NCI-H1048 (cell line): ENCODE measurements at places on chromosomes 5 and 9.

- no peak for DNase-seq
Measured at GRCh38 chr9:21333226-21333625, 2.0 kb downstream of the KLHL9 start.

GRCh38 chr9:27368316-27368985, 71.5 kb upstream of the EQTN start:
- DNase-seq, result no peak

GRCh38 chr9:127629468-127630081, 17.5 kb downstream of the STXBP1 start:
- no peak for DNase-seq

DNA sequence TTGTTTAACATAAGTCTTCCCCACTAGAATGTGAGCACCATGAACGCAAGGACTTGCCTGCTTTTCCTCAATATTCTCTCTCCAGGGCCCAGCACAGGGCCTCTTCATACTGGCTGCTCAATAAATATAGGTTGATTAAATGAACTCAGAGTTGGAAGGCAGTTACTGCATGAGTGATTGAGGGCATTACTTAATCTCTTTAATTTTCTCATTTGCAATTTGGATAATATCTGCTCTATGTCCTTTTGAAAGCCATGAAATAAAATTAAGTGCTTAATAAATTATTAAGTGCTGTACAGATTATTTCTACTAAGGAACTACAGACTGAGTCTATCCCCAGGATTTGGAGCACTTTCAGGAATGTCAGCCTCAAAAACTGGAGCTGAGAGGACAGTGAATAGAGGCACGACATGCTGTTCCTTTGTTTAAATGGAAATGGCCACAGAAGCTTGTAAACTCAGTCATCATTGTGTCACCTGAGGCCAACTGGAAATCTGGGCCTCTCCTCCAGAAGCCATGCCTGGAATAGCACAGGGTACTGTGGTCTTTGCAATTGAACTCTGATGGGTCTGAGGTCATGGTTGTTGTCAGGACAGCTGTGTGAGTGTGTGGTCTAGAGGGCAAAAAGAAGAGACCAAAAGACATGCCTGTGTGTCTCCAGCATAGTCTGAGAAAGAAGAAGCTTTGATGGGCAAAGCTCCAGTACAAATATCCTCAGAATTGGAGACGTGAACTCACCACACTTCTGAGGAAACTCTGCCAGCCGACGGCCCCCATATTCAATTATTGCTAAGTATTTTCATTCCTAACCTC, 86.1 kb downstream of the SH3TC2 start:
- no peak for DNase-seq

GRCh38 chr5:145495196-145495595, 339.9 kb downstream of the PRELID2 start:
- no peak for DNase-seq

GRCh38 chr5:175709276-175709781, 51.5 kb downstream of the HRH2 start:
- no peak for DNase-seq

- no peak for DNase-seq
Measured at GRCh38 chr5:59584858-59585846, 308.4 kb downstream of the PDE4D start.

DNA sequence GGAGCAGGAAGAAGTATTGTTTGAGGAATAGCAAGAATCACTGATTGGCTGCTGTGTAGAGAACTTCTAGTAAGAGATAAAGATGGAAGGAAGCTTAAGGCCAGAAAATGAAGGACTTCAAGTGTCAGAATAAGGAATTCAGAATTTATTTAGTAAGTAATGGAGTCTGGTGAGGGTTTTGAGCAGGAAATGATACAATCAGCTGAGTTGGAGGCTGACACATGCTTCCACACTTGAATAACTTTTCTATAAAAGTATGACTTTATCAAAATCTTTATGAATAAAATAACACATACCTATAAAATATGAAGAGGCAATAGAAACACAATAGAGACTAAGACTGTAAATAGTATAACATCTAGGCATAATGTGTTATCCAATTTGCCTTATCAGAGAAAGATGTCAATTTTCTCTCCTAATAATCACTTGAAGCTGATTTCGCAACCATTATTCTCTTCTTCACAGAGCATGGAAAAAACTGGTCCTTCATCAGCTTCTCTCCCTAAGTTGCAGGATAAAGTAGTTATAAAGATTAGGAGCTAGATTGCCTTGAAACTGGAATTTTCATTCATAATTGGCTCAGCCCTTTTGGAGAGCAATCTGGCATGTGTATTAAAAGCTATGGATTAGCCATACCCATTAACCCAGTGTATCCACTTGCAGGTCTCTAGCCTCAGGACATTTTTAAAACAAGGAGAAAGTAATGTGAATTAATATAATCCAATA, 143.4 kb downstream of the ZNF608 start:
- DNase-seq, result no peak

DNA sequence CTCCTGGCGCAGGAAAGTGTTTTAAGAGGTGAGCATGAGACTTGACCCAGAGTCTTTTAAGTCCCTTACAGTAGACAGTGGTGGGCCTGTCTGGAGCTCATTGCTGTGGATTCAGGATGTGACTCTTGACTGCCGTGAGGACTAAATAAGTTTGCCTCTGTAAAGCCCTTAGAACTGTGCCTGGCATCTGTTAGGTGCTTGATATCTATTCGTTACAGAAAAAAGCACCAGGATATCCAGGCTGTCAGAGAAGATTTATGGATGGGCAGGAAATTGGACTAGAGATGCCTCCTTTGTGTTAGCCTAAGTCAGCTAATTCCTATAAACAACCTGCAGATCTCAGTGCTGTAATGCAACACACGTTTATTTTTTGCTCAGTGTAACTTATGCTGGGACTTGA, 12.6 kb downstream of the ERGIC1 start:
- no peak for DNase-seq

- no peak for DNase-seq
Measured at GRCh38 chr5:15991586-15991985, 188.0 kb downstream of the MARCHF11 start.

- no peak for DNase-seq
Measured at GRCh38 chr9:131677444-131678180, 62.3 kb downstream of the RAPGEF1 start.

- no peak for DNase-seq
Measured at GRCh38 chr9:12212860-12213259, 480.3 kb upstream of the TYRP1 start.

DNA sequence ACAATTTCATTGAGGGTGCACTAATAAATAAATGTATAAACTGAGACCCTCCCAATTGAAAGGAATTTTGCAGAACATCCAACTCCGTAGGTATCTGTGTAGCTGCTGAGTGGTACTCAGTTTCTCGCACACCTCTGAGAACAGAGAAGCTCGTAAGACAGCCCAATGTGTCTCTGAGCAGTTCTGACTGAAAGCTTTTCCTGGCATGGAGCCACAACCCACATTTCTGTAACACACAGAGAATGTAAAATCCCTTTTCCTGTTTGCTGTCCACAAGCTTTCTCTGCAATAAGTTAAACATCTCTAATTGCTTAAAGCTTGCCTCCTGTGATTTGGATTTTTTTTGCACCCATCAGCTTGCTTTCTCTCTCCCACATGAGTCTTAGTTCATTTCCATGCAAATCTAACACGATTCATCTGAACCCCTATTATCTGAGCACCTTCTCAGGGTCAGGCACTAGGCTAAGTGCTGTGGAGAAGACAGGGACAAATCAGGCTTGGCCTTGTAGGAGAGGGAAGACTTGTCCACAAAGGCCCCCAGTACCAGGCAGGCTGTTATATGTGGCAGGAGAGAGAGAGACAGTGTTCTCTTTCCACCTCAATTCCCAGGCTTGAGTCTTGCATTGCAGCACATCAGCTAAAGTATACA, 44.2 kb upstream of the COL15A1 start:
- DNase-seq, result peak; percentile 17

DNA sequence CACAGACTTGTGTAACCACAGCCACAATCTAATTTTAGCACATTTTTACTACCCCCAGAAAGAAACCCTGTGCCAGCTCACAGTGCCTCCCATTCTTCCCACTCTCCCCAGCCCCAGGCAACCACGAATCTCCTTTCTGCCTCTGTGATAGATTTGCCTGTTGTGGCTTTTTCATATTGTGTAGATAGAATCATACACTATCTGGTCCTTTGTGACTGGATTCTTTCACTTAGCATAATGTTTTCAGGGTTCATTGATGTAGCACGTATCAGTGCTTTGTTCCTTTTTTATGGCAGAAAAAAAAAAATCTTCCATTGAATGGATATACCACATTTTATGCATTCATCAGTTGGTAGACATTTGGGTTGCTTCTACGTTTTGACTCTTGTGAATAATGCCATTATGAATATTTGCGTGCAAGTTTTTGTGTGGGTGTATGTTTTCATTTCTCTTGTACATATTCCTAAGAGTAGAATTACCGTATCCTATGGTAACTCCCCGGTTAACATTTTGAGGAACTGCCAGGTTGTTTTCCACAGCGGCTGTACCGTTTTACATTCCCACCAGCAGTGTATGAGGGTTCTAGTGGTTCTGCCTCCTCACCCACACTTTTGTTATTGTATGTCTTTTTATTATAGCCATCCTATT, 64.5 kb downstream of the RCL1 start:
- no peak for DNase-seq

DNA sequence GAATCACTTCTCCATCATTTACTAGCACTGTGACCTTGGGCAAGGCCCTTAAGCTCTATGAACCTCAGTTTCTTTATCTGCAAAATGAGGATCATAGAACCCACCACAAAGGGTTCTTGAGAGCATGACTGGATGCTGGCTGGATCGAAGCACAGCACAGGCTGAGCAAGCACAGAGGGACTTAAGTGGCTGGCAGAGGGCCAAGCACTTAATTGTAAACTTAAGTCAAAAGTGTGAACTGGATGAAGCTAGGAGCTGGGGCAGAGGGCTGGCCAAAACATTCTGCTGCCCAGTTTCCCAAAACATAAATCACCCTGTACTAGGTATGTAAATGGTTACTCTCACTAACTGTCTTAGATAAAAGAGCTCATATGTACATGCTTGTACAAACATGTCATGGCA, 112.3 kb upstream of the WWC1 start:
- DNase-seq, result no peak

GRCh38 chr9:134834957-134835419, 45.6 kb upstream of the FCN2 start:
- no peak for DNase-seq

DNA sequence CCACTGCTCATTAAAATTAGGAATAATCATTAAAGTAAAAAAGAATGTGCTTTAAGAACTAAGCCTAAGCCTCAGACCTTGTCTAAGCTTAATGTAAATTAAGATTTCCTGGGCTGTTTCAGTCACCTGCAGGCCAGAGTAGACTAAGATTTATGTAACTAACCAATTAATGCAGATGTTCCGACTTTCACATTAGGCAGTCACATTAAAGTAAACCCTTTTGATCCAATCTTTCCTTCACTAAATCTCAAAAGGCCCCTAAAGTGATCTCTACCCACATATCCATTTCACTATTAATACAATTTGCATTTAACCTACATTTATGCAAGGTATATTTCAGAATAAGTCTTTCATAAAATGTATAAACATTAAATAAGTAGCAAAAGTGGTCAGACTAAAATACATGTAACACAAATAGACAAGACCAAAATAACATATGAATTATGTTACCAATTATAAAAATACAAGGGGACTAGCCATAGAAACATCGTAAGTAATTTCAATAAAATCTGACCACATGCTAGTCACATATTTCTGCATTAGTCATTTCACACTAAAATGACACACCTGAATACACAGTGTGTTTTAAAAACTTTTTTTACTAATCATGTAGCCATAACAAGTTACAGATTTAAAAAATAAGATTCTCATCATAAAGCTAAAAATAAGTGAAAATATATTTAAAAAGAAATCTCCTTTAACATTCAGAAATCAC, 7.7 kb downstream of the NR3C1 start:
- DNase-seq, result no peak

- no peak for DNase-seq
Measured at GRCh38 chr5:146336197-146336596, 2.4 kb upstream of the POU4F3 start.

- no peak for DNase-seq
Measured at GRCh38 chr5:111735583-111736270, 21.3 kb downstream of the NREP start.

GRCh38 chr5:91006713-91007112, 376.4 kb downstream of the ARRDC3 start:
- no peak for DNase-seq
